Jurkat, Clone E6-1 (cell line): ENCODE measurements at places on chromosomes 16 and 17.
A peak's percentile ranks its signal among the peaks of the same experiment; 100 is the strongest.

GRCh38 chr16:982145-983043 lies 824 bp downstream of the SOX8 start:
- no peak for DNase-seq

DNA sequence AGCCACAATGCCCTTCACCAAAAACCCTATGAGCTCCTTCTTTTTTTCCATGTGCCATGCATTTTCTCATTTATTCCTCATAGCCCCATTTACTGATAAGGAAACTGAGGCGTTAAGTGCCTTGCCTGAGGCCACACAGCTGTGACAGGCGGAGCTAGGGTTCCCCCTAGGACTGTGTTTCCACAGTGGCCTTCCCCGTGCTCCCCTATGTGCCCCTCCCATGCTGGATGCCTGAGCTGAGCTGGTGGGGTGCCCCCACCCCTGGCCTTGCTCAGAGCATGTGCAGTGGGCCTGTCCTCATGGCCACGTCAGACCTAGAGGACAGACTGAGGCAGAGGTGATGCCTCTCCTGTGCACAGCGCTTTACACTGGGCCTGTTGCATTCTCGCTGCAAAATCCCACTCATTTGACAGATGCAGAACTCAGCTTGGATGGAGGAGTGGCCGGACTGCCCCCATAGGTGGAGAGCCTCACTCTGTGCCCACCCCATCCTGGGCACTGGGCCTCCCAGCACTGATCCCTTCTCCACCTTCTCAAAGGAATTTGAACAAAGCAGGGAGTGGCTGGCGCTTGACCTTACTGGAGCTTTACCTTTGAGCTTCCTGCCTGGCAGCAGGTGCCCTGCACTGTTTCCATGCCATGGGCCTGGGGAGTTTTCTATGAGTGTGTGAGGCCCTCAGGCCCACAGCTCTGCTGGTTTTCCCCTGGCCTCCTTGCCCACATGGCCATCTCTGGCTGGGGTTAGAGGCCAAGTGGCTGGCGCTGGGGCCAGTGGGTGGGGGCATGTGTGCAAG lies 2.6 kb downstream of the MAP2K3 start:
- DNase-seq, result no peak

- DNase-seq, result no peak
Measured at GRCh38 chr16:14486520-14487303, 143.3 kb downstream of the PARN start.

- no peak for DNase-seq
Measured at GRCh38 chr17:49299996-49300395, 62.1 kb downstream of the ZNF652 start.

GRCh38 chr16:86608301-86608747 lies 30.0 kb downstream of the FOXL1 start:
- DNase-seq, result no peak

GRCh38 chr17:29243792-29244191 lies 2.9 kb upstream of the CRYBA1 start:
- peak; percentile 20 for DNase-seq

GRCh38 chr16:87684106-87684677 lies 81.6 kb downstream of the KLHDC4 start:
- DNase-seq, result no peak

DNA sequence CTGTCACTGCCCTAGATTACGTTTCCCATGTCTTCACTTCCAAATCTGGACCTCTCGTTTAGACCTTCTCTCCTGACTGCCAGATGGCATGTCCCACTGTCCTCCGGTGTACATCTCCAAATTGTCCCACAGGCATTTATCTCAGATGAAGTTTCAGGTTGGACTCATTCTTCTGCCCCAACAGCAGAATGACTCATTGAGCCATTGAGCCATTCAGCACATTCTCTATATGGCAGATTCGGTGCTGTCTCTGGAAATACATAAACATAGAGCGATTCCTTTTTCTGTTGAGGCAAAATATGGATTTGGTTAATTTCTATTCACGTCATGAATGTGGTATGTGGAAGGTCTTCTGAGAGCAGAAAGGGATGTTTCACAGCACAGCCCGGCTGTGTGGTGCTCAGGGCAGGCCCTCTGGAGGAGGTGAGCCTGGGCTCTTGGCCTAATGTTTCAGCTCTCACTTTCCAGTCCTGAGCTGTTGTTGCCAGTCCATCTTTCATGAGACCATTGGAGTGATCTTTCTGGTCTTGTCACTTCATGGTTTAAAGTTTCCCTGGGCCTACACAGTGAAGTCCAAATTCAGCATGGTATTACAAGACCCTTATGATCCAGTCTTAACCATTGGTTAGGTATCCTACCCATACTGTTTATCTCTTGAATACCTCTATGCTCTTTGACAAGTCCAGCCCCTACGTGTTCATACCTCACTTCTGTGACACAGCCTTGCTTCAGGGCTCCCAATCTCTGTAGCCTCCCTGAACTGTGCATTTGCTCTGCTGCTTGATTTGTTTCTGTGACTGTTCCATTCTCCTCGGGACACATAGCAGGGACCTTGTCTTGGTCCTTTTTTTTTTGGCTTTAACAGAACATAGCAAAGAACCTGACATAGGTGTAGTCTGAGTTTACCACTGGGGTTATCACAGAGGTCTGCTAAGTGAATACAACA lies 15.9 kb downstream of the HAPSTR1 start:
- no peak for DNase-seq

GRCh38 chr16:57700781-57701551 lies 6.4 kb downstream of the DRC7 start:
- no peak for DNase-seq

DNA sequence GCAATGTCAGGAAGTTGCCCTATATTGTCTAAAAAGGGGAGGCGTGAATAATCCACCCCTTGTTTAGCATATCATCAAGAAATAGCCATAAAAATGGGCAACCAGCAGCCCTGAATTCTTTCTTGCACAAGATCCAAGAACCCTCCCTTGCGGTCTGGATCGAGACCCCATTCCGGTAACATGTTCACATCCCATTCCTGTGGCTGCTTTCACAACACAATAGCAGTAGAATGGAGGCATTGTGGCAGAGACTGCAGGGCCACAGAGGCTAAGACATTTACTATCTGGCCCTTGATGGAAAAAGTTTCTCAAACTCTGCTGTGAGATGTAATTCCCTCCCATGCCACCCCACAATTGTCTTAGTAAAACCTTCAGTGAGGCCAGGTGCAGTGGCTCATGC lies 73.2 kb downstream of the RMI2 start:
- no peak for DNase-seq

- no peak for DNase-seq
Measured at GRCh38 chr17:71798701-71799100, 322.1 kb upstream of the SOX9 start.

DNA sequence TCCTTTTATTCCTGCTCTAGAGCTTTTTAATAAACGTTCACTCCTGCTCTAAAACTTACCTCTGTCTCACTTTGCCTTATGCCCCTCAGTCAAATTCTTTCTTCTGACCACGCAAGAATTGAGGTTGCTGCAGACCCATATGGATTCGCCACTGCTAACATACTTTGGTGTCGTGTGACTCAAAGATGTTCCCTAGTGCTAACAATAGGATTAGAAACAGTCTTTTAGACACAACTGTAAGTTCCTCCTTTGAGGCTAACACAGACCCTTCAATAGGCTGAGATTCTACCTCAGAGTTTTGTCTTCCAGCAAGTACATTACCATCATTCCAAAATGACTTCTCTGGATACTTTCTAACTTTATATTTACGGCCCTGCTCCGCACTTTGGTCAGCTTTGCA lies 149.5 kb upstream of the COX10 start:
- DNase-seq, result no peak

DNA sequence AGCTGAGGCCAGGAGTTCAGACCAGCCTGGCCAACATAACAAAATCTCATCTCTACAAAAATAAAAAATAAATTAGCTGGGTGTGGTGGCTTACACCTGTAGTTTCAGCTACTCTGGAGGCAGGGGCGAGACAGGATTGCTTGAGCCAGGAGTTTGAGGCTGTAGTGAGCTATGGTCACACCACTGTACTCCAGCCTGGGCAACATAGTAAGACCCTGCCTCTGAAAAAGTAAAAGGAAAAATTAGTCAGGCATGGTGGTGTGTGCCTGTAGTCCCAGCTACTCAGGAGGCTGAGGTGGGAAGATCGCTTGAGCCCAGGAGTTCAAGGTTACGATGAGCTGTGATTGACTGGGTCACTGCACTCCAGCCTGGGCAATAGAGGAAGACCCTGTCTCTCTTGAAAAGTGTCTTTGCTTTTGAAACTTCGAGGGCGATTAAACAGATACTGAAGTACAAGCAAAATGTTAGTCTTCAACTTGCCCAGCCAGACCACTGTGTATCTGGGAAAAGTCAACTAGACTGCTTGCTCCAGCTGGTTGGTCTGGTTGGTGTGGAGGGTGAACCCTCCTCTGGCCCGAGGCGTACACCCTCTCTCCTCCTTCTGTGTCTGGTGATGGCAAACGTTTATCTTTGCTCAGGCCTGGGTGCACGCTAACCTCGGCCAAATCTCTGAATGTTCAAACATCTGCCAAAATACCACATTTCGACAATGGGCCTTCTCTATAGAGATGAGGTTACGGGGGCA lies 174.9 kb downstream of the RAB11FIP4 start:
- DNase-seq, result no peak

DNA sequence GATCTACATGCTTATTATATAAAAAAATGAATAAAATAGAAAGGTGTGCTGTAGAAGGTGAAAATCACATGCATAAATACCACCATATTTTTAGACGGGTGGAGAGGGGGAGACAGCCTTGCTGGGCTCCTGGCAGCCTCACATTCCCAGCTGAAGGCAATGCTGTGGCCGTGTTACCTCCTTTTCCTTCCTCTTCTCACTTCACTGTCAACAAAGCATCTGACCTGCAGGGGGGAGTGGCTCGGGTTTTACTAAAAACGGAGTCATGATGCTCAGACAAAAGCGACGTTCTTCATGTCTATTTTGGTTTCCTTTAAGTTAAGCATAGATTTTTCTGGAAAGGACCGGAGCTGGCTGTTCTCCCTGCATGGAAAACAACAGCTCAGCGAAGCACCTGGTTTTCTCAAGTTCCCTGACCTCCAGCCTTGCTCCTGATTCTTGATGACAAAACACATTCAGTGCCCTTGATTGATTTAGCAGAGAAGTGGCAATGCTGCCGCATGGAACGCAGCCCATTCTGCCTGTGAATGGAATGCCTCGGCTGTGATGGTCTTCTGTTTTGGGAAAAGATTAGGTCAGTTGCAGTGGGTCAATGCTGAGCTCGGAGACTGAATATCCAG lies 5.5 kb upstream of the RPTOR start:
- peak; percentile 15 for DNase-seq

GRCh38 chr16:77993111-77993985 lies 29.0 kb upstream of the CLEC3A start:
- no peak for DNase-seq

DNA sequence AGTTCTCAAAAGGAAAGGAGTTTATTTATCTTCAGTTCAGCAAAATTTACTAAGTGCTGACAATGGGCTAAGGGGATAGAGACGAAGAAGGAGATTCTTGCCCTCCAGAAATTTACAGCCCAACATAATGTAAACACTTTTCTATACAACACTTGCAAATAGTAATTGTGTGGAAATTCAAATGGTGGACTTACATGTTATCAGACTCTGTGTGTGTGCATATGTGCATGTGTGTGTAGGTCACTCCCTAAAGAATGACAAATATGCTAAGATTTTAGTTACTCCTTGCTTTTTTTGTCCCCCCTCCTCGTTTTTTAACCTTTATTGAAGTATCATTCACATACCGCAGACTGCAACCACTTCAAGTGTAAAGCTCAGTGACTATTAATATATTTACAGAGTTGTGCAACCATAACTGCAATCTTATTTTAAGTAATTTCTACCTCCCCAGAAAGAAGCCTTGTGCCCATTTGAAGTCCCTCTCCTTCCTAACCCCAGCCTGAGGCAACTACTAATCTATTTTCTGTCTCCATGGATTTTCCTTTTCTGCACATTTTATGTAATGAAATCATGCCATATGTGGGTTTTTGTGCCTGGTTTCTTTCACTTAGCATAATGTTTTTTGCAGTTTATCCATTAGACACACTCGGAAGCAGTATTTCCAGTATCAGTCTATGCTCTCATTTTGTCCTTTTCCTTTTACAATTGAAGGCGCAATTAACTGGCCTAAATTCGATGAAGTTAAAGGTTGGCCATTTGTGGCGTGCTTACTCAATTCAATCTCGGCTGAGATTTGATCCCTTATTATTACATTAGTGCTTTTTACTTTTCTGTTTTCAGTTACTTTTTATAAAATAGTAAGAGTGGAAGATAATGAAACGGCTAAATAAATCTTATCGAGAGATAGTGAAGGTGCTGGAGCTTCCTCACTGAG lies 318.4 kb downstream of the HAPSTR1 start:
- no peak for DNase-seq
